ENCODE measurements at places on chromosomes 2 and 18. TPM values are rescaled to one million over a fixed set of nuclear protein-coding genes. Genes with fewer than 3 reads are reported as not detected.

The POTEC gene
- not detected for total RNA-seq

The HS6ST1 gene
- 15.4 TPM for total RNA-seq

The LYG2 gene
- total RNA-seq, result not detected

The TNFAIP6 gene
- not detected for total RNA-seq

The RASGRP3 gene
- 5.2 TPM for total RNA-seq

The CNTNAP5 gene
- total RNA-seq, result not detected

The KIAA2012 gene
- total RNA-seq, result not detected

The RNF152 gene
- total RNA-seq, result 0.05 TPM

The UGT1A8 gene
- not detected for total RNA-seq

The C1QL2 gene
- total RNA-seq, result not detected

The GNLY gene
- 18.1 TPM for total RNA-seq

Data from T-helper 2 cell treated with Interferon-gamma antibody and Interleukin-4, amounts not matched to agents 100 ng/mL and 5 ng/mL, for 36 hours (primary cell).